ENCODE measurements at places on chromosomes 11 and 22.

GRCh38 chr22:36981247-36981775 is 37.9 kb downstream of the TST start:
- DNase-seq, result peak; percentile 67

DNA sequence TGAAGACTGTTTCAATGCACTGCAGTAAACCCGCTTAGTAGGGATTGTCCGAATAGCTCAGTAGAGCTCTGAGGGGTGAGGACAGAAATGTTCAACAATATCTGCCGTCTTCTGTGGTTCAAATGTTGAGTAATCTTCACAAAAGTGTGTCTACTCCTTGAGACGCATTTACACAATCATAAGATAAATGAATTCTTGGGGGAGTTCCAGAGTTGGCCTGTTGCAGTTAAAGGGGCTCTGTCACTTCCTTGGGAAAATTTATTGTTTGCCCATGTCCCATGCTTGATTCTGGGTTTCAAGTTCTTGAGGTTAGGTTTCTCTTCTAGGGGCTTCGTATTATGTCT is 614 bp downstream of the ANO3 start:
- DNase-seq, result no peak

DNA sequence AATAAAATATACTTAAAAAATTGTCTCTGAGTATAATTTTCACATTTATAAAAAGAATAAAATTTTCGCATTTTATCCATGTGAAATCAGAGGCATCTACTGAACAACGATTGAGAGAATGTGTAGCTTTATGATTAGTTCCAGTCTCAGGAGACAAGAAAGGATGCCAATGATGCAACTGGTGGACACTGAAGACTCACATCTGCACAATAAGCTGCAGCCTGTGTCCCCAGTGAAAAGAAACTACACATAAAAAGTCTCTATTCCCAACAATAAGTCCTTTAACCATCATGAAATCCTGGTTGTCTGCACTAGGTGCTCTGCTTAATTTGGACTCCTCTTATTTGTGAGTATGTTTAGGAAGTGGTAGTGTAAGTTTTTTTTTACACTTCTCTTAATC is 22.0 kb downstream of the OR5AS1 start:
- no peak for DNase-seq

GRCh38 chr11:8794677-8795103 is 112.1 kb downstream of the RPL27A start:
- no peak for DNase-seq

- DNase-seq, result no peak
Measured at GRCh38 chr22:29268511-29269229, 602 bp downstream of the EWSR1 start.

All from NCI-H524 (cell line).